Activated CD4-positive, alpha-beta T cell treated with anti-CD3 and anti-CD28 coated beads, Interleukin-10, Interleukin-2, amounts not matched to agents 100 ng/mL and 50 ng/mL, durations not matched to agents 16 hours and 8 hours (primary cell): ENCODE measurements at places on chromosomes 16 and 17.

DNA sequence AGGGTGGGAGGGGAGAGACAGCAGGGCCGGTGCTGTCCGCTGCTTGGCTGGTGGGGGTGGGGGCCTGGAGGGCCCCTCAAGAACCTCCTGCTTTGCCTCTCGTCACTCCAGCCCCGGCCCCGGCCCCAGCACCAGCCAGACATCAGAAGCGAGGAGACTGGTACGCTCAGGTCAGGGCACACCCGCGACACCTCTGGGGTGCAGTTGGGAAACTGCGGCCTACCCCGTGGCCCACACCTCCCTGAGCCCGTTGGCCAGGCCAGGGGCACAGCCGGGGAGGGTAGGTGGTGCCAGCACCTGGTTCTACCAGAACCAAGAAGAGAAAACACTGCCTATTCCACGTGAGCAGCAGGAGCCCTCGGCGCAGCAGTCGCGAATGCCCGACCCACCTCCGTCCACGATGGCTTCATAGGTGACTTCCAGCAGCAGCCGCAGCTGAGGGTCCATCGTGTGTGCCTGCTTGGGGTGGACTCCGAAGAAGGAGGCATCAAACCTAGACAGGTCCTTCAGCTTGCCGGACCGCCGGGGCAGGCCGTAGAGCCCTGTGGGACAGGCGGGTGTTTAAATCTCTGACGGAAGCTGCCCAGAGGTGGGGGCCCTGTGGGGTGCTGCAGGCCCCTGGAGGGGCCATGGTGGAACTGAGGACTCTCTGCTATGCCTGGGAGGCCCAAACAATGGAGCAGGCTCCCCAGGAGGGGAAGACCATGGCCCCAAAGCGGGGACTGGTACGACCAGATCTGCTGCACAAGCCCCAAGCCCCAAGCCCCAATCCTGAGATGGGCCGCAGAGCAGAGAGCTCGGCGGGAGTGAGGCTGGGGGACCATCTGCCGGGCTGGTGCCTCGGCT is 2.9 kb downstream of the FASN start:
- no peak for DNase-seq

DNA sequence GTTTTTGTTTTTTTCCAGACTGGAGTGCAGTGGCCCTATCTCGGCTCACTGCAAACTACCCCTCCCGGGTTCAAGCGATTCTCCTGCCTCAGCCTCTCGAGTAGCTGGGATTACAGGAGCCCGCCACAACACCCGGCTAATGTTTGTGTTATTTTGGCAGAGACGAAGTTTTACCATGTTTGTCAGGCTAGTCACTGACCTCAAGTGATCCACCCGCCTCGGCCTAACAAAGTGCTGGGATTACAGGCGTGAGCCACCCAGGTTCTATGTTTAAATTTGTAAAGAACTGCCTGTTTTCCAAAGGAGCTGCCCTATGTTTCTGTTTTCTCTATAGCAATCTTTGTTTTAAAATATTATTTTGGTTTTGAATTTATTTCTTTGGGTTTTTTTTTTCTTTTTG is 13.8 kb upstream of the C16orf87 start:
- no peak for DNase-seq

- no peak for DNase-seq
These were observed 115.0 kb upstream of the CIBAR2 start for GRCh38 chr16:85227084-85227945.

DNA sequence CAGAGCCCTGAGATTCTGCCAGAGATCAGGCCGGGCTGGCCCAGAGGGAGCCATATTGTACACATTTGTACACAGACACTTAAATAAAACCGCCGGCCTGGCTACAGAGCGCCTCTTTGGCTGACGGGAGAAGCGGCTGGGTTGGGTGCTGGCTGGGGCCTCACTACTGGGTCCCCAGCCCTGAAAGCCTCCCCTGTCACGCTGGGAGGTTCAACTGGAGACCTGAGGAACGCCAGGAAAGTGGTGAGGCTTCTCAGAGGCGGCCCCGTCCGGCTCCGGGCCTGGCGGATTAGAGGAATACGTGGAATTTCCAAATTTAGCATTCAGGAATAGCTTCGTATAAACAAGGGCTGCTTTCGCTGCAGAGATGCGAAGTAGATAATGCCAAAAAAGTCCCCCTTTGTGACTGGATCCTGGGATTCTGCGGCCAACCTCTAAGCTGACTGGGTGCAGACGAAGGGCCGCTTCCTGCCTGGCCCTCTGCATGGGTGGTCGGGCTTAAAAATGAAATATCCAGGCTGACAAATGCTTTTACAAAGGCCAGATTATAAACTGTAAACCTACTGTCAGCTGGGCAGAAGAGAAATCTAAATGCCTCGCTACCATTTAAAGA is 252.4 kb downstream of the IRF8 start:
- DNase-seq, result no peak

DNA sequence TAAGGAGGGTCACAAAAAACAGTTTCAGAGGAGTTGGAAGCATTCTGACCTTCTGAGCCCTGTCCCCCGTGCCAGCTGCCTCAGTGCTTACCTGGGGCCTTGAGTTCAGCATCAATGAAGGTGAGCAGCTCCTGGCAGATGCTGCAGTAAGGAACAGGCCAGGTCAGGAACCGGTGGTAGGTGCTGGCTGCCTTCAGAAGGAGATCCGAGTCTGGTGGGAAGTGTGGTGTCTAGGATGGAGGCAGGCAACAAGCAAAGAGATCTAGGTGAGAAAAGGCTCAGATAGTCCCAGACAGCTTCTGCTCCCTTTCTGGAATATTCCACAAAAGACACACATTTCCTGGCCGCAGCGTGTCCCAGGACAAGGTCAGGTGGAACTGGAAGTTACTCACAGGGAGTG is 37.2 kb upstream of the PIK3R6 start:
- DNase-seq, result no peak

DNA sequence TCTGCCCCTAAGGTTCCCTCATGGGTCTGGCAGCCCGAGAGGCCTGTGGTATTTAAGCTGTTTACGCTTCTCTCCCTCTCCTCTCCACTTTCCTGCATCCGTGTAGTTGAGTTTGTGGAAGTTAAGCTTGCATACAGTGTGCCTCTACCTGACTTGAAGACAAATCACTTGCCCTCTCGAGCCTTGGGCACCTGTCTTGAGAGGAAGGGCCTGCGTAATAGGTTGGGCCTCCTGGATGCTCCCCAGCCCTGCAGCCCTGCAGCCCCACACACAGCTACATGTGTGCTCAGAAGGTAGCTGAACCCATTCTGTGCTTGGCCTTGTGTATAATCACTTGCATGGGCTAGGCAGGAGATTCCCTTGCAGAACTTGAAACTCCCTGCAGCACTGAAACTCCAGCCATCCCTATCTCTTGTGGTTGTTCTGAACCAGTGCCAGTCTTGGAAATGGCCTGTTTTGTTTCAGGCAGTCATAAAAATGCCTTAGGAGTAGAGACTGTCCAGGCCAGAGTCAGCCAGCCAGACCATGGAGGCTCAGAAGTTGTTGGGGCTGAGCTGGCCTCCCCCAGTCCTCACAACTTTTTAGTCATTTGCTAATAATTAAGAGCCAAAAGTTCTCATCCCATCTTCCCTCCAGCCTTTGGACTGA is 134.6 kb downstream of the CLEC16A start:
- no peak for DNase-seq

- peak; percentile 49 for DNase-seq
These were observed 22.3 kb downstream of the CD300LF start for GRCh38 chr17:74690409-74690825.

DNA sequence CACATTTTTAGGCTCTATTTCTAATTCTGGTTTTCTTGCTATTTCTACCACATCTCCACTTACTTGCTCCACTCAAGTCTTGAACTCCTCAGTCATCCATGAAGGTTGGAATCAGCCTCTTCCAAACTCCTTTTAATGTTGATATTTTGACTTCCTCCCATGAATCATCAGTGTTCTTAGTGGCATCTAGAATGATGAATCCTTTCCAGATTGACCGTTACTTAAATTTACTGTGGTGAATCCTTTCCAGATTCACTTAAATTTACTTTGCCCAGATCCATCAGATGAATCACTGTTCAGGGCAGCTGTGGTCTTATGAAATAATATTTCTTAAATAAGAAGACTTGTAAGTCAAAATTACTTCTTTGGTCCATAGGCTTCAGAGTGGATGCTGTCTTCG is 32.4 kb downstream of the CLTC start:
- DNase-seq, result no peak

DNA sequence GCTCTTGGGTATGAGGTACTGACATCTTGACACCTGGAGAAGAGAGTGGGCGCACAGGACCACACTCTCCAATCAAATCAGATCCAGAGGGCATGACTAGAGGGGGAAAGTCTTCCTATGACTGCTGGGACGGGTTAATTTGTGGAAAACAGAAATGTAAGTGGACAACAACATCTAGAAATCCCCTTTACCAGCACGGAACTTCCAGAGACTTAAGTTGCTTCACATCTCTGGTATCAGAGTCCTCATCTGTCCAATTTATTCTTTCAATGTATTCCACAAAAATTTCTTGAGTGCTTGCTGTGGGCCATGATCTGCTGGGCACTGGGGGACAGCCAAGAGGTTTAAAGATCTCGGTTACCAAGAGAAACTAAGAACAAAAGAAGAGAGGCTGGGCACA is 159.2 kb downstream of the COPRS start:
- no peak for DNase-seq

GRCh38 chr17:47810200-47810821 is 11.3 kb downstream of the OSBPL7 start:
- DNase-seq, result peak; percentile 76

- DNase-seq, result no peak
These were observed 510.2 kb downstream of the CDH13 start for GRCh38 chr16:83136924-83137323.

DNA sequence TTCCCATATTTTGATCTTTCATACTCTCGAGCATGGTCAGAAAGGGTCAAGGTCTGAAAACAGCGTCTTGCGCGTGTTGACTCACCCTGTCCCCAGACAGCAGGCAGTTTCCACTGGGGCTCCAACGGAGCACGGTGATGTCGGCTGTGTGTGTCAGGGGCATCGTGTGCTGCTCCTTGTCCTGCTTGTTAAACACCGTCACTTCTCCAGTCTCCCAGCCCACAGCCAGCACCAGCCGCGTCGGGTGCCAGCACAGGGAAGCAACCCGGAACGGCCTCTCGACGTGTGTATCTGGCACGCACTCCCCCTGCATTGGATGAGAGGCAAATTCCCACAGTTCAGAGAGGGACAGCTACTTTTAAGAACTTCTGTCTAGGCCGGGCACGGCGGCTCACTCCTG is 9.6 kb downstream of the IFT140 start:
- no peak for DNase-seq

GRCh38 chr16:85892760-85893159 is 6.2 kb upstream of the IRF8 start:
- no peak for DNase-seq

DNA sequence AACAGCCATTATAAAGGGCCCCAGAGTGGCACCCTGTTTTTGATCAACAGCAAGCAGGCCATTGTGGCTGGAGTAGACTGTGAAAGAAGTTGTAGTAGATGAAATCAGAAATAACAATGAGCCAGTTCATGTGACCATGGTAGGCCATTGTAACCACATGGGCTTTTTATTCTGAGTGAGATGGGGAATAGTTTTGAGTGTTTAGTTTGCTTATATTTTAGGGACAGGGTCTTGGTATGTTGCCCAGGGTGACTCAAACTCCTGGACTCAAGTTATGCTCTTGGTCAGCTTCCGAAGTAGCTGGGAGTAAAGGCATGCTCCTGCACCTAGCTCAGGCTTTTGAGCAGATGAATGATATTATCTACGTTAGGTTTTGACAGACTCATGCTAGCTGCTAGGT is 12.0 kb downstream of the CBFB start:
- no peak for DNase-seq
